ENCODE measurements at places on chromosomes 4 and X.
A peak's percentile ranks its signal among the peaks of the same experiment; 100 is the strongest.

DNA sequence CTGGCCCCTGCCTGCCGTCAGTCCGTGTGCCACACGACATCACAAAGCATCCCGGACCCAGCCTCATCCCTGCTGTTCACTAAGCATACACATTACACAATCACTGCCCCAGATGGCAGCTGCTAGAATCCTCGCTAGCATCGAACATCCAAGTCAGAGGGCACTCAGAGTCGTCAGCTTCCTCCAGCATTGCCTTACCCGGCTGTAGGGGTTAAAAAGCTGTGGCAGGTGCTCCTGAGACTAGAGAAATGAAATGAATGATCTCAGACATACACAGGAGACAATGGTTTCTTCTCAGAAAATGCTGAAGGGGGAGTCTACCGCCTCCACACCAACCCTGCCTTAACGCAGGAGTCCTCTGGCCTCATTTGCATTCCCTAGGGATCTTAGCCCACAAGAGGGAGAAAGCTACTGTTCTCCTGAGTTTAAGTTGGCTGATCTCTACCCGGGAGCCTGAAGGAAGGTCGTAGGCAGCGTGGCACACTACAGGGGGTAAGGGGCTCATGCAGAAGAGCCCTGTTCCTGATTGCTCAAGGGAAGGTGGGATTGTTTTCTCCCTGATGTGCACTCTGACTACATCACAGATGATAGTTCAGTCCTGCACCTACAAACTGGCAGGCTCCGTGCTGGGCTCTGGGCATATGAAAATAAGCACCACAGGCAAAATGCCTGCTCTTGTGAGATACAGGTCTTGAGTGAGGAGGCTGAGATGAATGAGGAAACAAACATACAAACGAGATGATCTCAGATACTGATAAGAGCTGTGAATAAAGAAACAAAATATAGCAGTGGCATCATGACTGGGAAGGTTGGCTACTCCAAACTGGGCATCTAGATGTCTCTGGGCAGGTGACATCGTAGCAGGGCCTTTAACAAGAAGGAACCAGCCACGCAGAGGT lies 2.6 kb upstream of the KIAA0232 start:
- DNase-seq: no peak

DNA sequence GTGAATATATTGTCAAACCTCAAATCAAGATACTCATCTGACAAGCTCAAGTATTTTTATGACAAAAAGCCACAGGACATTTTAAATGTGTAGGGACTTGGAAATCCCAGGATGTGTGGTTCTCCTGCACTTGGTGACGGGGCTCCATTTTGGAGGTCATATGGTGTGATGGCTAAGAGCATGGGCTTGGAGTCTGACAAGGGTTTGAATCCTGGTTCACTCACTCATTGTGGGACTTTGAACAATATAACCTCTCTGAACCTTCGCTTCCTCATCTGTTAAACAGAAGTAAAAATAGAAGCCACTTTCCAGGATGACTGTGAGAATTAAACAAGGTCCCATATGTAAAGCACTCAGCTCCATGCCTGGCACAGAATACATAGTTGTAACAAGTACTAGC lies 99.6 kb downstream of the SMIM20 start:
- DNase-seq: no peak

- DNase-seq: no peak
These were observed 73.7 kb downstream of the GABRA2 start for GRCh38 chr4:46316215-46316614.

- no peak for DNase-seq
These were observed 859.5 kb downstream of the STIM2 start for GRCh38 chr4:27720010-27720766.

DNA sequence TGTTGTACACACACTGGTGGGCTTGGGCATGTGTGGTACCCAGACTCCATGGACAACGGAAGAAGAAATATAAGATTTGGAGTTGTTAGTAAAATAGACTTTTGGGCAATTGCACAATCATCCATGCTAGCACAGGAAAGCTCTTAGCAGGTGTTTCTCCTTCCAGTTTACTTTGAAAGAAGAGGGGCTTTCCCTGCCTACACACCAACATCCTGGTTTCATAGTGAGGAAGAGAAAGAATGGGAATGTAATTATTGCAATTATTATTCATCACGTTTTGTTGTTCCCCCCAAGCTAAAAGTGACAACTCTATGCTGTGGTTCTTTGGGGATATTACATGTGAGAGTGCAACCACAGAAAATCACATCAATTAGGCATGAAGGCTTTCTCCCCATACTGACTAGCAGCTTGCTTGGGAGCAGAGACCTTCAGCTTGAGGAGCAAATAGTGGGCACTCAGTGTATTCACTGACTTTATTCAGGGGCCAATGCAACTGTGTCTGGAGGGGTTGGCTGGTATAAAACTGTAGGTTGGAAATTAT lies 57.2 kb upstream of the PUDP start:
- DNase-seq: peak; percentile 11

- no peak for DNase-seq
These were observed 3.6 kb downstream of the NOCT start for GRCh38 chr4:139018971-139019758.

Data from NAMALWA (cell line).